ENCODE measurements at places on chromosomes 7 and 10.

DNA sequence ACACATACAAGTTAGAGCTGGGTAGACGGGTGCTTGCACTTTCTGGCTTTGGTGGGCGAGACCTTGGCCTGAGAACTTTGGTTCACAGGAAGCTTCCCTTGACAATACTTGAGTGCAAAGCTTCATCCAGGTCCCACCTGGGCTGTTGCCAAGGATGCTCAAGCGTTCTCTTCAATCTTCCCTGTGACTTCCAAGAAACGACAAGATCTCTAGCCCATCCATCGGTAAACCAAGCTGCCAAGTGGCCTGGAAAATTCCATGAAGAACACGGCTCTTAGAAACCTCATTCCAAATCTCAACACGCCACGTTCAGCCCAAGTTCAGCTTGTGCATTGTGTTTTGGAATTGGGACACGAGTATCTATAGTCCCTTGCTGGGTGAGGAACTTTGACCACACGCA is 84.7 kb downstream of the CHST15 start:
- DNase-seq: no peak

DNA sequence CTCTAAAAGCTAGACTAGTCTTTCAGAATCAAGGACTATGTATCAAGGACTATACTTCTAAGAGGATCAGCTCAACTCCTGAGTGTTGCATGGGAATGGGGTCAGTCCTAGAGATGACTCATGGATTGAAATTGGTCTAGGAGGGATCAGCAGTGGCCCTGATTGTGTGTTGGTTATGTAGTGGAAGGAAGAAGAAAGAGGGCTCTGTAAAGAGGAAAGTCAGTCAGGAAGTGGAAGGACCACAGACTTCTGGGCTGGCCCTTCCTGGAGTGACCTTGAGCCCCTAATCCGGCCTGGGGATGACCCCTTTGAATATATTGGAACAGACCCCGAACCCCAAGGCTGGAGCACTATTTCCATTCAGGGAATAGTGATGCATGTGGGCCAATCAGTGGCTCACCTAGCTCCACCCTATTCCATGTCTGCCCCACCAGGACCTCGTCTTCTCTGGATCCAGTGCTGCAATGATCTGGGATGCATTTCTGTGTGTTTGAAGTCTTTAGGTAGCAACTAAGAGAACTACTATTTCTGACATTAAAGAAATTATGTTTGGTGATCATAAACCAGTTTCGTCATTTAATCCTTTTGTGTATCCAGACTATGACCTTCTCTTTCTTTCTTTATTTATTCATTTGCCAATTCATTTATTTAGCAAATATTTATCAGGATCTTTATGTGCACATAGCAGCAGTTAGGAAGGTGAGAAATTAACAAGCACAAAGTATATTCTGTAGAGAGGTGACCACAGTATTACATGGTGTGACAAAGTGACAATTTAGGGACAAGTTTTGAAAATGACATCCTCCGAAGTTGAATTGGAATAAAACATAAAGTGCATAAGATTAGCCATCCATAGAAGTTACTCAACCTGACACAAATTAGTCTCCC is 48.6 kb upstream of the KIF5B start:
- DNase-seq: no peak

- no peak for DNase-seq
Observed at GRCh38 chr7:41147606-41148485, 555.0 kb downstream of the INHBA start.

GRCh38 chr10:122404576-122404975 is 30.1 kb downstream of the PLEKHA1 start:
- DNase-seq: no peak

- no peak for DNase-seq
Observed at GRCh38 chr7:106071999-106072714, 40.0 kb downstream of the SYPL1 start.

DNA sequence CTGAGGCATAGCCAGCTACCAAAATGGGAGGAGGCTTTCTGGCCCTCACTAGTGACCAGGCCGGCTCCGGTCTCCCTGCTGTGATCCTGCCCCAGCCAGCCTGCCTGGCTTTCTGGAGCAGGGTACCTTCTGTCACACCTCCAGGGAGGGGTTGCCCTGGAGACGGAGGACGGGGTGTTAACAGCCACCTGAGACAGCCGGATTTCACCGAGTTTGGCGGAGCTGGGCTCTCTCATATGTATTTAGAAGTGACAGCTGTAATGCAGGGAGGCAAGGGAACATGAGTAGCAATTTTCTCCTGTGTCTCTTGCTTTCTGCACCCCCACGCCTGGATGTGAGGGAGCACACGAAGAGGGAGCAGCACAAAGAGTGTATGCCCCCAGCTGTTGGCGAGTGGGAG is 473.3 kb downstream of the PLXNA4 start:
- no peak for DNase-seq

DNA sequence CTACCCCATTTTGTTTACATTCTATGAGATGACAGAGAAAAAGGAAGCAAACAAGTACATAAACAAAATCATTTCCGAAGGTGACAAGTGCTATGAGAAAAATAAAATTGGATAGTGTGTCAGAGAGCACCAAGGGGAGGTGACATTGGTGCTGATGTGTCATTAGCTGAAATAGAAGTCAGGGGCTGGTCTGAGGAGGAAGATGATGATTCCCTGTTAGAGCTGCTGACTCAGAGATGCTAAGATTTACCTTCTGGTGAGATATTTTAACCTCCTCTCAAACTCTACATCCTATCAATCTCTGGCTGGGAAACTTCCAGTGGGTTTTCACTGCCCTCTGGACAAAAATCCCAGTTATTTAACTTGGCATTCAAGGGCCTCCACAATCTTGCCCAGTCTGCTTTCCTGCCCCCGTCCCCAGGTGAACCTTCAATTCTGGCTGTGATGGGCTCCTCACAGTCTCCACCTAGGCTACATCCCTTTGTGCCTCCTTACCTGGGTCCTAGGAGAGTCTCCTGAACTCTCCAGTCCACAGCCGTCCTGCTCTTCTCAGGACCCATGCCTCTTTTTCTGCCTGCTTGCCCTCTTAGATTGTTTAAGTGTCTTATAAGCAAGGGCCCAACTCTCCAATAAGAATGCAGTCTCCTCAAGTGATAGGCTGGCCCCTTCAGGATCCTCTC is 26.6 kb downstream of the DUSP5 start:
- DNase-seq: no peak

DNA sequence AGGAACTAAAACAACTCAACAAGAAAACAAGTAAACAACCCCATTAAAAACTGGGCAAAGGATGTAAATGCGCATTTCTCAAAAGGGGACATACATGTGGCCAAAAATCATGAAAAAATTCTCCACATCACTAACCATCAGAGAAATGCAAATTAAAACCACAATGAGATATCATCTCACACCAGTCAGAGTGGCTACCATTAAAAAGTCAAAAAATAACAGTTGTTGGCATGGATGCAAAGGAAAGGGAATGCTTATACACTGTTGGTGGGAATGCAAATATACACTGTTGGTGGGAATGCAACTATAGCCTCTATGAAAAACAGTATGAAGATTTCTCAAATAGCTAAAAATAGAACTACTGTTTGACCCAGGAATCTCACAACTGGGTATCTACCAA is 60.0 kb upstream of the LANCL2 start:
- no peak for DNase-seq
